ENCODE measurements at places on chromosomes 7 and 10.

GRCh38 chr10:97407211-97407951 lies 6.2 kb upstream of the RRP12 start:
- peak; percentile 73 for DNase-seq

GRCh38 chr10:77600640-77601039 lies 37.0 kb downstream of the KCNMA1 start:
- DNase-seq = no peak

DNA sequence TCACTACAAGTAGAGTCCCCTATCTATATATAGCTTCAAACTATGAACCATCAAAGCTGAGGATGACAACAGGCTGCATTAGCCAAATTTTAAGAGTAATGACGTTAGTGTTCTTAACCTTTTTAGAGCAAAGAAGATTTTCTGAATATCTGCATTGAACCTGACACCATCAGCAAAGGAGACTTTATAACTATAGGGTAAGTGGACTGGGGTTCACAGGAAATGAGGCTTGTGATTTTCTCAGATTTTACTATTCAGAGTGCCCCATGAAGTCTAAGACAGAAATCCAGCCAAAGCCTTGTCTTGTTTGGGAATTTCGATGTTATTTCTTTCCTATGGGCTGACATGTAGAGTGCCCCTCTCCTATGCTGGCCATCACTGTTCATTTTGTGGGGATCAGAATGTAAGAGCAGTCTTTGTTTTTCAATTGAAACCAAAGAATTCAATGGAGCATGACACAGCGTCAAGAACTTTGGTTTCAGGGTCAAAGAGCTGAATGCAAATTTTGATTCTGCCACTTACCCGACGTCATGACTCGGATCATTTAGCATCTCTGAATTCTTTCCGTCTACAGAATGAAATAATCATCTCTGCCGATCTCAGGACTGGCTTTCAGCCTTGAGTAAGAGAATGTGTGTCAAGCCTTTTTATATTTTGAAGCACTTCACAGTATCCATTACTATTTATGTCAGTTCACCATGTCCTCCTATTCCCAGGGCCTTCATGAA lies 52.7 kb downstream of the DENND11 start:
- no peak for DNase-seq

DNA sequence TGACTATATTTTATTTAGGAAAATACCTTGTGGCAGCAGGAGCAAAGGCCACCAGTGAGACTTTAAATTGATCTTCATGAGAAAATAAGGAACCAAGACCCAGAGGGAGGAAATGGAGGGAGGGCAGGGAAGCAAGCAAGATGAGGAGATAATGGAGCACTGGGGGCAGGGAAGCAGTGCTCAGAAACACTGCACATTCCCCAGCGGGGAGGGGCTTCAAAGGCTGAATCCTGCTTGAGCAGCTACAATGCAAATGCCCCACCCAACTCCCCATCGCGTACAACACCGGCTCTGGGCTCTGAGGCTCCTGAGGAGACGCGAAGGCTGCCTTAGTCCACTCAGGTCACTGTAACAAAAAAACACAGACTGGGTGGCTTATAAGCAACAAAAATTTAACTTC lies 503.8 kb downstream of the GRID1 start:
- DNase-seq = no peak

DNA sequence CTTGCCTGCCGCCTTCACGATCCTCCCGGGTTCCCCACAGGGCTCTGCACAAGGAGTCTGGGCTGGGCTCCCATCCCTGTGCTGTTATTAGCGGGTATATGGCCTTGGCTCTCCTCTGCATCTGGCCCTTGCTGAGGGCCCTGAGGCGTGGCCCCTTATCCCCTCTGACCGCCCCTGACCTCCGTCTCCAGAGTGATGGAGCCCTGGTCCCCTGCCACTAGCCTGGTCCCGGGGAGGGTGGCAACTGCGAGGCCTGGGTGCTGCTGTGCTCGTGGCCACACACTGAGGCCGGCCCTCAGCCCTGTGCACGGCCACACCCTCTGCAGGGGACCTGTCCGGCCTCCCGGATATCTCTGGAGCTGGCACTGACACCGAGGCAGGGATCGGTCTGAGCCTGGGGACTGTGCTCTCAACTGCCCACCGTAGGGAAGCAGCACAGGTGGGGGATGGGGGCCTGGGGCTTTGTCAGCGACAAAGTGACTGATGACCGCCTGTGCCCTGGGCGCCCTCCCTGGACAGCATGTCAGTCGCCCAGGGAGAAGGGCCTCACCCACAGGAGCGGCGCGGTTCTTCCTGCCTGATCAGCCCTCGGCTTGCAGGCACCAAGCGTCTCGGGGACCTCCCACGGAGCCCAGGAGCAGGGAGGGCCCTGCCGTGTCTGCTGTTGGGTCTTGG lies 72.4 kb downstream of the NKX6-2 start:
- no peak for DNase-seq
